ENCODE measurements at places on chromosomes 11 and 22.

- DNase-seq: no peak
Measured at GRCh38 chr22:19113429-19113828, 8.8 kb downstream of the DGCR2 start.

DNA sequence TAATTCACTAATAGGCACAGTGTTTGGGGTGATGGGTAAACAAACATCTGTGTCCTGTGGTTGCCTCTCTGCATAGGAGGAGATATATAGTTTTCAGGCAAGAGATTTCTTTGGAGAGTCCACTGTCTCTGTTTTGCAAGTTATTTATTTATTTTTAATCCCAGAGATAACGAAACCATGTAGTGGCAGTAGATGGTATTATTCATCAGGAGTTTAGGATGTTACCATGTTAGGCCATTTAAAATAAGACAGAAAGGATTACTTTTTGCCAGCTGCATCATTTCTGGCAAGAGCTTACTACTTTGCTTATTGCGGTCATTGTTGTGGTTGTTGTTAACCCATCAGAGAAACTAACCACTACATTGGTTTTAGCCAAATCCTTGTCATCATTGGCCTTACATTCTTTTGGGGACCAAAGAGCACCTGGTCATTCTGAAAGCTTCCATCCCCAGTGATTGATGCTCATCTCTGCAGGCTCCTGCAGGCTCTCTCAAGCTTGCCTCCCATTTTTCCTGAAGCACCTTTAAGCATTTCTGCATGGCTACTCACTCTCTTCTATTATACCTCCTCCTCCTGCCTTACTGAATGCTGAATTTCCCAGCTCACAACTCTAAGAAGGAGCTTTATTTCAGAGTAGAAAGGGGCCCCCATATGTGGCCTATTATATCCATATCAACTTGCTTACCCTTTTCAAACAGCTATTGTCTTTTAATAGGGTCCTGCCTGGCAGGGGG is 84.4 kb downstream of the CSTPP1 start:
- DNase-seq: no peak

DNA sequence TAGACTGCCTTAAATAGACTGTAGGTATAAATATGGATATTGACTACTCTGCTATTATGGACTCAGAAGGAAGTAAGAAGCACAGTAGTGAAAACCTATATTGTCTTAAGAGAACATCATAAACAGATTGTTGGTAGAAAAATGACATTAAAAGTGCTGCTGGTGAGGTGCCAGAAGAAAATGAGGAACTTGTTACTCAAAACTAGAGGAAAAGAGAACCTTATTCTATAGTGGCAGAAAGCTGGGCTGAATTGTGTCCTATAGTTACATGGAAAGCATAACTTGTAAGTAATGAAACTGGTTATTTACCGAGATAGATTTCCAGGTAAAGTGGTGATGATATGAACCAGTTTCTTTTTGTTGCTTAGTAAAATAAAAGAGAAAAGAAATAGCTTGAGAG is 109.7 kb upstream of the CTSC start:
- DNase-seq: no peak

DNA sequence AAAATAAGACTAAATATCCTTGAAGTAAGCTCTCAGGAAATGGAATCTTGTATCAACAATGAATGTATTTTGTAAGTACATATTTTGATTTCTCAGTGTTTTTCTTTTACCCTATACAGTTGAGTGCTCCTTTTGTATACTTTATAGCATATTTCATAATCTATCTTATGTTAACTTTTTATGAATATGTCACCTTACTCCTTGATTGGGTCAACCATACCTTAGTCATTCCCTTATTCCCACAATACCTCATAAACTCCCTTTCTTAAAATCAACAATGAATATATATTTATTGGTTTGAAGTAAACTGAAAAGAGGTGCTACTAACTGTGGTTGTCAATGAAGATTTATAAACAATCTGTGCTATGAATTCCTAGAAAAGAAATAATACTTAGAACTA is 686.2 kb downstream of the METTL15 start:
- no peak for DNase-seq

DNA sequence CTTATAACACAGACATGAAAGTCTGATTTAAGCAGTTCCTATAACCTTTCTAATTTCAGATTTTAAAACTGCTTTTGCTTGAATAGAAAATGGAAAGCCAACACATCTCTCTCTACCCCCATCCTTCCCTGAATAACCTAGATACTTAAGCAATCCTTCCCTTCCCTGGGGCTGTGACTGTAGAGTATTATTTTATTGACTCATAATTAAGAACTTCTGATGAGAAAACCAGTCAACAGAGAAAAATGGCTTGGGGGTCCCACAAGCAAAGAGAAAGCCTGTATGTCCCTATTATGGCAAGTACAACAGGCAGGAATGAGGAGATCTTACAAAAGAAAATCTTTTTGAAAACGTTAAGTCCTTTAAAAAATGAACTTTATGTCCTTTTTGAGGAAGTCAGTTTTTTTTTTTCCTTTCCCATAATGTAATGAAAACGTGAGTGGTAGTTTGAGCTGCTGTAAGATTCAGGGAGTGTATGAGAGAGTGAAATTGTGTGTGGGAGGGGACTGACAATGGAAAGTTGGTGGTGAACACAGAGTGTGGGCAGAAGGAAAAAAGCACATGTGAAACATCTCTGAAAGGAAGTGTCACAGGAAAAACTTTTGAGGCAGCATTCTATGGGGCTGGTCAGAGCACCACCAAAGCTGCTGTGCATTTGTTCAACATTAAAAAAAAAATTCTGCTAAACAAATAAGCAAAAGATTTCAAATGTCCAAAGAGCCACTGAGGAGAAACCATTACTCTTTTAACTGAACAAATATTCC is 154.6 kb downstream of the MAML2 start:
- DNase-seq: no peak

DNA sequence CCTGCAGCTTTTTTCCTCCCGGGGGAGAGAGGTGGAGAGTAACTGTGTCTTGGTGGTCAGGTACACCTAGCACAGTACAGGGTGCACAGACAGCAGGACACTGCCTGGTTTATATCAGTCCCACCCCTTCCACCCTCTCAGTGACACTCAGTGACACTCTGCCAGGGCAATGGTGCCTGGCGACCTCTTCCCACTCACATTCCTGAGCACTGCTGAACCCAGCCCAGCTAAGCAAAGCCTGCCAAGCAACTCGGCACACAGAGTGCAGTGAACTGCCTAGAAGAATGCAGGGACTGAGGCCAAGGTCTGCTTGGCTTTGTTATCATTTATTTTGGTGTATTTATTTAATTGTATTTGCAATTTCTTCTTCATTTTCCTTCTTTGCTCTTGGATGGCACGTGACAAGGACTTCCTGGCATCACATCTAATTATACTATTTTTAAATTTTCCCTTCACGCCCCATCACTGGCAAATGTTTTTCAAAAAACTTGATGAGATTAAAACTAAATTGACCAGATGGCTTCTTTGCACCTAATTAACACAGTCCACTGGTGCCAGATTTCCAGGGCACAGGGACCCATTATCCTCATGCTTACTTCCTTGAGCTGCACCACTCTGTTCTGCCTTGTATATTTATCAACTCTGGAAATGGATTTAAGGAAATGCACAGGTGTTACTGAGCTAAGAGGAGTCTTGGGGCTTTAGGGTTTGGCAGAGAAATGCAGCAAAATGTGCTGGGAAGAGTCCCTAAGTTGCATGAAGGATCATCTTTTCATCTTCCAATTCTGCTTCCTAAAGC is 205.6 kb downstream of the ADAMTS15 start:
- DNase-seq: no peak

DNA sequence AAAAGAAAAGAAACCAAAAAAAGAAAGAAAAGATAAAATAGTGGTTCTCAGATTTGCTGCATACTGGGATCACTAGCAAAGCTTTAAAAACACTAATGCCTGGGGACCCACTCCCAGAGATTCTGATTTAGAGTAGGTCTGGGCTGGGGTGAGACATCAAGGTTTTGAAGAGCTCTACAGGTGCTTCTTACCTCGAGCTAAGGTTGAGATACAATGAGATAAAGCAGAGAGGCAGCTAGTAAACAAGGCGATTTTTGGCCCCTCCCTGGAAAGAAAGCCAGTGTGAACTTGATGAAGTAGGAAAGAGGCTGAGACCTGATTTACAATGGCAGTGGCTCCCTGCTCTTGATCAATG is 327.6 kb upstream of the CCDC90B start:
- DNase-seq: no peak

GRCh38 chr22:43262990-43263644 is 76.2 kb upstream of the TTLL12 start:
- DNase-seq: no peak

DNA sequence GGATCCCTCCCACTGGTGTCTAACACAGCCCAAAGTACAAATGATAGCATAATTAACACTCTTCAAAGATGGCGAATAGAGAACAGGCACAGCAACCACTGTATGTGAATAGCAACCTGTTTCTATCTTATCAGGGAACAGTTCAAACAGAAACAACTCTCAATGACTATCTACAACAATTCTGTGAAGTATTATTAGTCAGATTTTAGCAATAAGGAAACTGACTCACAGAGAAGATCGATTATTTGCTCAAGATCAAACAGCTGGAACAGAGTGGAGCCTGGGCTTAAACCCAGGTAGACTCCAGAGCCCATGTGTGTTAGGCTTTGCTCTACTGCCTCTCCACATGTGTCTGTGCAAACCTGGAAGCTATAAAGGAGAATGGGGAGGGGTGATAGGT is 88.7 kb downstream of the C11orf58 start:
- DNase-seq: no peak

DNA sequence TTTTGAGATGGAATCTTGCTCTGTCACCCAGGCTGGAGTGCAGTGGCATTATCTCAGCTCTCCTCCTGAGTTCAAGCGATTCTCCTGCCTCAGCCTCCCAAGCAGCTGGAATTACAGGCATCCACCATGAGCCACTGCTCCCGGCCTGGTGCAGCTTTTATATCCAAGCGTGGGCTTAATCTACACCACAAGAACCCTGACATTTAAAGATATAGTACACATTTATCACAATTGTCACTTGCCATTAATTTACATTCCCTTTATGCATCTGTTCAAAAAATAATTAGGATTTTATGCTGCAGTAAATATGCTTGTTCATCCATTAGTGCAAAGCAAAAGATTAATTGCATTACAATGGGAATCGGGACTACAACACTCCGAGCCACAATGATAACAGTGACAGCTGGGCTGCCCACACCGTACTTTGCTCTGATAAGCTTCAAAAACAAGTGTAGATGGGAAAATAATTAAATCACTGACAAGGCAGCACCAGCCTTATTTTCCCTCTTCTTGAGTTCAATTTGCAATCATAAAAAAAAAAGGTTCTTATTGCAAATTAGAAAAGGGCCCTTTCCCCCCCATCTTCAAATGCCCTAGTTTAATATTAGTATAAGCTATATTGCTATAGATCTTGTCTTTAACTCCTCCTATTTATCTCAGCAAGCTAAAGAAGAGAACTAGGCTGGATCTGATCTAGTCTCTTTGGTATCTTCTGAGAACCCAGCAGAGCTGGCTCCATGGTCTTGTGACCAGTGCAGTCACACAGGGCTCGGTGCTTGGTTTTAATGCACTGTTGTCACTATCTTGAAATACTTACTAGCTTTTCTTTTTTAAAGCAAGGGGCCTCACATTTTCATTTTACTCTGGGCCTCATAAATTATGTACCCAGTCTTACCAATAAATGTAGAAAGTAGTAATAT is 206.2 kb upstream of the LRRC4C start:
- no peak for DNase-seq

GRCh38 chr11:62273789-62274275 is 3.9 kb downstream of the SCGB2A2 start:
- no peak for DNase-seq

DNA sequence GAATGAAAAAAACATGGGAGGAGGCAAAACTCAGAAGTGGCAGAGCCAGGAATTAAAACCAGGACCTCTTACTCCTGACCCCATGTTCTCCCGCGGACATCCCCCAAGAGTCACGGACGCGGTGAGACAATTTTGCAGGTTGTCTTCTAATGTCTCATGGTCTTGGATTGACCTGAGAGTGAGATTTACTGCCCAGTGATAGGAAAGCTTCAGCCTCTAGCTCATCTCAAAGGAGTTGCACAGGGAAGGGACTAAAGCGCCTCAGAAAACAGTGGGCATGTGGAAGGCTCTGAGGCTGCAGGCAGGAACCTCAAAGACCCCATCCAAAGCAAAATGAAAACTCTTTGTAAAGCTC is 197.4 kb downstream of the ADAMTS15 start:
- DNase-seq: no peak

DNA sequence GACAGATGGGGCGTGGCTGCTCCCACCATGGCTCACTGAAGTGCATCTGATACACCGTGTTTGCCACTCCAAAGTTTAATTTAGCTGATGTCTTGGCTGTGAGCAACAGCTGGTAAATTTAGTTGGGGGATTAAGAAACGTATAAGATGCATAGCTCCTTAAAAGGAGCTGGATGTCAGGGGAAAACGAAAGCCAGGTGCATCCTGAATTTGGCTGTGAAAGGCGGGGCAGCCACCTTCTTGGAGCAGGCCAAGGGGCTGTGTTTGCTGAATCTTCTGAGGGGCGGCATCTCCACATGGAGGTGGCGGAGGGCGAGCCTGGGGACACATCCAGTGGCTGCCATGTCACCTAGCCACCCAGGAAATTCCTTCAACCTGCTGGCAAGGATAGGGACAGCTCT is 20.7 kb upstream of the NCF4 start:
- no peak for DNase-seq

DNA sequence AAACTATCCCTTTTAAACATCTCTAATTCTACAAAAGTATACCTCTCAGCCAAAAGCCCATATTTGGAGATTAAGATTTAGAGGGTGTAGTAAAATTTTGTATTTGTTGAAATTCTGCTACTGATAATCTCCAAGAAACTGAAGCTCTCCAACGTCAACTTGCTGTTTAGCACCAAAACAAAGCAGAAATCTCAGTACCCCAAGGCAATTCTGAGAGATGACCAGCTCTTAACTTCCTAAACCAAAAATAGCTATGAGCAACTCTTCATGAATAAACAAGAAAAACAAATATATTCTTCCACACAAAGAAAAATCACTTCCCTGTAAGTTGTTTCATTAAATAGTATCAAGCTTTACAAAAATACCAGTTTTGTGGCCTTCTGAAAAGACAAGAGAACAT is 13.3 kb downstream of the RRAS2 start:
- no peak for DNase-seq
